ENCODE measurements at places on chromosomes 5 and 9.

- DNase-seq = no peak
These were observed 29.2 kb upstream of the TIFAB start for GRCh38 chr5:135481387-135481786.

GRCh38 chr9:87862536-87863268, 20.0 kb upstream of the SPATA31E1 start:
- DNase-seq = no peak

- DNase-seq = no peak
These were observed 350.6 kb downstream of the MLLT3 start for GRCh38 chr9:20271723-20272122.

DNA sequence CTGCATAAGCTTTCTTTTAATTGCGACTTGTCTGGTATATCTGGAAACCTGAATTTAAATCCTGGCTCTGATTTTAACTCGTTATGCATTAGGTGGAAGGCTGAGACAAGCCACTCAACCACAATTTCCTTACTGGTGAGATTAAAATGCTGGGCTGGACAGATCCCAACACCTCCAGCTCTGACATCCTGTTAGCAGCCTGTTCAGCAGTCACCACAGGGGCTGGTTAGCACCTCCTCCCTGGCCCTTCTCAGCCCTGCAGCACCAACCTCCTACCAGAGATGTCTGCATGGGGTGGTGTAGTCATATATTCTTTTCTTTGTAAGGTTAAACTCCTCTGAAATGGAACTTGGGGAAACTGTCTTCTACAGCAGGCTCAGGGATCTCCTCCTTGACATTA, 156.5 kb upstream of the NFIL3 start:
- DNase-seq = no peak

- no peak for DNase-seq
These were observed 8.5 kb downstream of the GRHPR start for GRCh38 chr9:37430841-37431597.

- no peak for DNase-seq
These were observed 43.0 kb downstream of the FSTL4 start for GRCh38 chr5:133569347-133569746.

- DNase-seq = no peak
These were observed 56.0 kb downstream of the SLC1A3 start for GRCh38 chr5:36662291-36662851.

- DNase-seq = peak; percentile 58
These were observed 541 bp downstream of the GNPDA1 start for GRCh38 chr5:142012186-142012785.

DNA sequence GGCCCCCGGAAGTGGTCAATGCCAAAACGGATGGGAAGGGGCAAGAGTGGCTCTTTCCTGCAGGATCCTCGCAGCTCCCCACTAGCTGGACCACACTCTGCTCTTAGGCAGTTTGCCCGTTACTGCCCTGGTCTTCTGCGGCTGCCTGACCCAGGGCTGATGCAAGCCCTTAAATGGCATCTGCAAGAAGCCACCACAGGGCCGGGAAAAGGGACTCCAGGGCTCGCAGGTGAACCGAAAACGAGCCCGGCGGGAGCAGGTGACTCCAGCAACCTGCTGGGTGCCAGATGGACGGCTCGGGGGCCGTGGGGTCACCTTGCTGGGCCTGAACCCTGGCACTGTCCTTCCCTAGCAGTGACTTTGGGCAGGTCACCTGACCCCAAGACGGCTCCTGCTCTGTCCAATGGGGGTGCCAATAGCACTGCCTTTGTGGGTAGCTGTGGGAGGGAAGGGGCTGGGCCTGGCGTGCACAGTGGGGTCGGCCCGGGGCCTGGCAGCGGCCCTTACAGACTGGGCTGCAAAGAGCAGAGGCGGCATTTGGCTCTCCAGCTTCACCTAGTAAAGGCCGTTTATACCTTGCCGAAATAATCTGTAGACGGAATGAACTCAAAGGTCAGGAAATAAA, 1.3 kb downstream of the TMEM250 start:
- no peak for DNase-seq

GRCh38 chr9:88291856-88292255, 96.4 kb upstream of the SPIN1 start:
- DNase-seq = no peak

- DNase-seq = no peak
These were observed 129.8 kb downstream of the GNAQ start for GRCh38 chr9:77901771-77902170.

DNA sequence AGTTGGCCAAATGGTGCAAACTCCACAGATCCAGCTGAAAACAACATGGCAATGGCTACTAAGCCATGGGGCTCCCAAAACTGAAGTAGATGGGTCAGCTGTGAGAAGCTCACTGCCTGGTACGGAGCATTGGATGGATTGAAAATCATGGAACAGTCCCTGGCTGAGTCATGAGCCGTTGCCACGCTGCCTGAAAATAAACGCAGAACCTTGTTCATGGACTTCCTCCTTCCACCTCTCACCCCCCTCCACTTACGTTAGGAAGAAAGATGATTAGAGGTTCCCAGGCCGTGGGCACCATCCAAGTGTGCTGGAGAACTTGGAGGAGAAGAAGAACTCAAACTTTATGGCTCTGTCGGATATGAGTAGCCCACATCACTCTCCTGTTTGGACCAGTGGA, 6.8 kb upstream of the DIPK1B start:
- DNase-seq = no peak

DNA sequence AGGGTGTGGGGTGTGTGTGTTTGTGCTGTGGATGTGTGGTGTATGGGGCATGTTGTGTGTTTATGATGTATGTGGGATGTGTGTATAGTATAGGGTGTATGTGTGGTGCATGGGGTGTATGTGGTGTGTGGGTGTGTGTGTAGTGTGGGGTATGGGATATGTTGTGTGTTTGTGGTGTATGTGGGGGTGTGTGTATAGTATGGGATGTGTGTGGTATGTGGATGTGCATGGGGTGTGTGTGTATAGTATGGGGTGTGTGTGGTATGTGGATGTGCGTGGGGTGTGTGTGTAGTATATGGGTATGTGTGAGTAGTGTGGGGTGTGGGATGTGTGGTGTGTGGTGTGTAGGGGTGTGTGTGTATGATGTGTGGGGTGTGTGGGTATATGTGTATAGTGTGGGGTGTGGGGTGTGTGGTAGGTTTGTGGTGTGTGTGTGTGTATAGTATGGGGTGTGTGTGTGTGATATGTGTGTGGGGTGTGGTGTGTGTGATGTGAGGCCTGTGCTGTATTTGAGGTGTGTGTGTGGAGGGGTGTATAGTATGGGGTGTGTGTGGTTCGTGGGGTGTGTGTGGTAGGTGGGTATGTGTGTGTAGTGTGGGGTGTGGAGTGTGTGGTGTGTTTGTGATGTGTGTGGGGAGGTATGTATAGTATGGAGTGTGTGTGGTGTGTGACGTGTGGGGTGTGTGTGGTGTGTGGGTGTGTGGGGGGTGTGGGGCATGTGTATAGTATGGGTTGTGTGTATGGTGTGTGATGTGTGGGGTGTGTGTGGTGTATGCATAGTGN, 10.5 kb downstream of the ECSCR start:
- DNase-seq = no peak

DNA sequence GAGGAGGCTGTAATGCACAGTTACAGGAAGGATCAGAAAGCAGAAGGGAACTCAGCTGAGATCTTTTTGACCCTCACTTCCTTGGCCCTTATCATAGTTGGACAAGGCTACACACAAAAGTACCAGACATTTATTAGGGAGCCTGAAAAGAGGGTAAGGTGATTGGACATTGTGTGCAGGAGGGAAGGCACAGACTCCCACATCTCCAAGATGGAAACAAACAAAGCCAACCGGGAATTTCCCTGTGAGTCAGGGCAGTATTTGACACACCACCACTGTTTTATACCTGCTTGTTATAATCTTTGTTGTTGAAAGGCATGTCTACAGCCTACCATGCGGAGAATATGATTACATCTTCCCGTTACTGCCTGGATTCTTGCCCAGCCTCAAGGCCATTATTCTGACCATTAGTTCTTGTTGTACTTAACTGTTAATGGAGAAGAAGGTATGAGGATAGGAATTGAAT, 3.0 kb upstream of the CCNG1 start:
- DNase-seq = no peak

GRCh38 chr5:36261186-36261585, 19.5 kb upstream of the NADK2 start:
- DNase-seq = no peak

- DNase-seq = peak; percentile 87
These were observed 12.1 kb downstream of the NOTCH1 start for GRCh38 chr9:136533775-136534157.

- DNase-seq = peak; percentile 59
These were observed 10.4 kb upstream of the EEIG1 start for GRCh38 chr9:127991017-127991756.

DNA sequence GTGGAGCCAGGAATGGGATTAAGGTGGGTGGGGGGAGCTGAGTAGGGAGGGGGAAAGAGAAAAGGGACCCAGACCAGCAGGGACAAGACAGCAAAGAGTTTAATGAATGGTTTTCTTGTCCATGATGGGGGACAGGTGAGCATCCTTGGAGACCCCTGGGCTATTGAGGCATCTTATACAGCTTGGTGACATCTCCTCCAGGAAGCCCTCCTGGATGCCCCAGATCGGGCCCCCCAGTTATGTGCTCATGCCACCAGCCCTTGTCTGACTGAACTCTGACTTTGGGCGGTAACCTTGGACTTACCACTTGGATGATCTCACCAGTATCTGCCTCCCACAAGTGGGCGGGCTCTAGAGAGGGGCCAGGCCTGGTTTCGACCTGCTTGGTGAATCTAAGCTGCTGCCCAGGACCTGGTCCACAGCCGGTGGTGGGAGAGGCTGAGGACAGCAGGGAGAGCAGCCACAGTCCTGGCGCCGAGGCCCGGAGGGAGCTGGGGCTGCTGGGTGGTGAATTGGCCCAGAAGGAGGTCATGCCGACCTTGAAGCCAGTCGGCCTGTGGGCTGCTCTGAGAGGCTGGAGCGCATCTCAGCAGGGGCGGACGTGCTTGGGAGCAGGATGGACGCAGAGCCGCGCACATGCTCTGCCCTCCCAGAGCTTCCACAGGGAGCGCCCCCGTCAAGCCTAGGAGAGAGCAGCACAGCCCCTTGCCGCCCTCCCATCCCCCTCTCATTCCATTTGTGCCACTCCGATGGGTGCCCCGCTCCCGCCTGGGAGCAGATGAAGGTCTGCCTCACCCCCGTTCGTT, 36.2 kb downstream of the UNC5A start:
- no peak for DNase-seq

DNA sequence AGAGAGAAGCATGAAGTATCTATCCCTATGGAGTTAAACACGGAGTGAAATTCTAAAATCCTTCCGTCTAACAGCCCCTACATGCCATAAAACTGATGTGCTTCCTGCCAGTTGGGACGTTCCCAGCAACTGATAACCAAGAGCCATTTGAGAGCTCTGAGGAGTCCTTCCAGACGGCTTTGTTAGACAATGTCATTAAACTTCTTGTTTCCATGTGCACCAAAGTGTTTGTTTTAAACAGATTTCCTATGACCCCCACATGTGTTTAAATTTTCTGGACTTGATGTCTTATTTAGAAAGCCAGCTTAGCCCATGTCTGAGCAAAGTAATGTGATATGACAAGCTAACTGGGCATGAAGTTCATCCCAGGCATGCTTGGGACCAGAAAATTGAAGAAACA, 57.2 kb upstream of the LPAR1 start:
- DNase-seq = no peak

DNA sequence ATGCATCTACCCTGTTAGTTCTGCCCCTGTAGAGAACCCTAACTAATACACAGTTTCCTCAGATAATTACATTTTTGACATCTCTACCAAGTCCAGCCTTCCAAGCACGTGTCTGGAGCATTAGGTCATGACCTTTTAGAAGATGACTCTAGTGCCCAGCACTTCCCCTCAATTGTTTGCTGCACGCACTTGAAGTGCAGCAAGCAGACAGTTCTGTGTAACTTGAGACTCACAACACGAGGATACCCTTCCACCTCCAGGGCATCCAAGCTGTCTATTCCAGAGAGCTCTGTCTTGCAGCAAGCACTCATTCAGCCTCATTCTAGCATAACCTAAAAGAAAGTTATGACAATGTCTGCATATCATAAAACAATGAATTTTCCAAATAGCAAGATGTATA, 1410.5 kb upstream of the CDH18 start:
- no peak for DNase-seq

- DNase-seq = peak; percentile 83
These were observed 3.5 kb upstream of the PDLIM7 start for GRCh38 chr5:177500685-177501522.

DNA sequence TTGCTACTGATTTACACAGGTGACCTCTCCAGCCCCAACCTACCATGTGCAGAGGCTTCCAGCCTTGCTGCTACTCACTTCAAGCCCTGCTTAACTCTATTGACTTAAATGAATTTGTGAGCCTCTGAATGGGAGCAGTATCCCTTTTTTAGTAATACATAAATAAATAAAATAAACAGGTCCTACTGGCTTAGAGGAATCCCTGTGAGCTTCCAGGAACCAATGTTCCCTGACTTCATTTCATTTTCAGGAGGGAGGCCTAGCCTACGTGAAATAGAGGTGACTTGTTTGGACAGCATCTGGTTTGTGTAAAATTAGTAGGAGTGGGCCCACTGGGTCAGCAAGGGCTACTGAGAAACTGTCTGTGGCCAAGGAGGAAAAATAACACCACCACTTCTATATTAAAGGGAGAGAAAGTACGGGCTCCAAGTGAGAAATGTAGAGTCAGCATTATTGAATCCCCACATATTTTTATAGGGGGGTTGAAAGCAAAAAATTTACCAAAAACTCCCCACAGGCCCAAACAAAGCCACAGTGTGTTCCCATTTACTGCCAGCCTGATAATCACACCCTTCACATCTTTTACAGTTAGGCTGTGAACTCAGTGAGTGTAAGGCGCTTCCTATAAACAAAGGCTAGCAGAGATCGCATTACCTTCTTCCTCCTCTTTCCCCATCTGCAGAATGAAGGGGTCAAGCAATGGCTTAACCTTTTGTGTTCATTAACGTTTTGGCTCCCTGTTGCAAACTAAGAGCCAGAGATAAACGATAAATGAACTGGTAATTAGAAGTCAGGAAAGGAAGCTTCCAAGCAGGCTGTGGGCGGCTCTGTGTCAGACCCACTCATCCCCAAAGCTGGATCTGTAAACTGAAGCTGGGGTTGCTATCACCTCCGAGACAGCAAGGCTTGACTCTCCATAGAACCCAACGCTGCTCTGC, 138.8 kb upstream of the LIFR start:
- DNase-seq = no peak

GRCh38 chr9:113635586-113635985, 172.1 kb downstream of the RGS3 start:
- no peak for DNase-seq

- DNase-seq = no peak
These were observed 121.0 kb downstream of the FEM1C start for GRCh38 chr5:115423541-115423940.

GRCh38 chr9:106414042-106414441, 448.9 kb upstream of the ZNF462 start:
- no peak for DNase-seq

- no peak for DNase-seq
These were observed 268.5 kb upstream of the NMUR2 start for GRCh38 chr5:152673601-152674000.

GRCh38 chr5:6783787-6784186, 70.6 kb downstream of the TENT4A start:
- no peak for DNase-seq

GRCh38 chr5:99973779-99974178, 561.4 kb upstream of the FAM174A start:
- DNase-seq = no peak
